ENCODE measurements at places on chromosomes 2 and 18.

DNA sequence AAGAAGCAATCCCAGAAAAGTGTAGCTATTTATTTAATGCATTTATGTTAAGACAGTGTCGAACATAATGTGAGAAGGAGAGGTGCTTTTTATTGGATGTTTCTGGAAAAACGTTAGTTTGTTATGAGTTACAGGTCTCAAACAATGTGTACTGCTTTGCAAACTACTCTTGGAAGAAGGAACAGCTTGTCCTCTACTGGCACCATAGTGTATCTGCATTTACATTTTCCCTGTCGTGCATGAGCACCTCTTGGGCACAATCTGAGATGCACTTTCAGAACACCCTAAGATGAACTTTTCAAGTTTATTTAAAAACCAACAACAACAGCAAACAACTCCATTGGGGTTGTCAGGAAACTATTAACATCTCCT is 22.8 kb downstream of the CCNYL1 start:
- DNase-seq, result no peak

DNA sequence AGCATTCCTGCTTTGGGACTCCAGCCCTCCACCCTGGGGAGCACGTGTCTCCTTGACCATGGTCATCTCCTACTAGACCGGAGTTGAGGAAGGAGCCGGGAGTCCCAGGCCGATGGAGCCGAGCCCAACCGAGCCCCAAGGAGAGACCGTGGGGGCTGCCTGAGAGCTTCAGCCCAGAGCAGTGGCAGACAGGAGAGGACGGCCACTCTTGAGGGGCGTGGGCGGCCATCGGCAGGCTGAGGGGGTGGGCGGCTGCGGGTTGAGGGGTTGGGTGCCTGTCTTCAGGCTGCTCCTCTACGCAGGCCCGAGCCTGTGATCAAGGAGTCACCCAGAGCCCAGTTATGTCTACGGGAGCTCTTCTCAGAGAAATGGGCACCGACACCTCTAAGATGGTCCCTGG is 158.7 kb downstream of the PXDN start:
- DNase-seq, result no peak

DNA sequence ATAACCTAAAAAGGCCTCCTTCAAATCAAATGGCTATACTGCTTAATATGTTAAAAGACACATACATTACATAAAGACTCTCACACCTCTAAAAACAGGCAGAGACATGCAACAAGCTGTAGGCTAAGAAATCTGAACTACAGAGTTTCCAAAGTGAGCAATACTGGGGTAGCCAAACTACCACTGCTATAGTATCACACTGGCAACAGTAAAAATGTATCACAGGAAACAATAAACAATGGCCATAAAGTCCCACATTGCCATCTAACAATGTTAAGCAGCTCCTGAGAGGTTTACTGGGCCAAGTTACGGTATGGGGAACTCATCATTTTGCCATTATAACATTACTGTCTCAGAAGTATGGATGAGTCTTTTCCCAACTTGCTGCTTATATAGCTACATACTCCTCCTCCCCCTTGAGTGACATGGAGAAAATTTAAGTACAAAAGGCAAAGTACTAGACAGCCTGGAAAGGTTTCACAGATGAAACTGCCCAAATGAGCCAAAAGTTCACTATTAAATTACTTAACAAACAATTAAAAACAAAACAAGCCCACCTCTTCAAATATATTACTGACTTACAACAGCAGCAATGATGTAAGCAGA is 50.3 kb downstream of the SS18 start:
- DNase-seq, result no peak

DNA sequence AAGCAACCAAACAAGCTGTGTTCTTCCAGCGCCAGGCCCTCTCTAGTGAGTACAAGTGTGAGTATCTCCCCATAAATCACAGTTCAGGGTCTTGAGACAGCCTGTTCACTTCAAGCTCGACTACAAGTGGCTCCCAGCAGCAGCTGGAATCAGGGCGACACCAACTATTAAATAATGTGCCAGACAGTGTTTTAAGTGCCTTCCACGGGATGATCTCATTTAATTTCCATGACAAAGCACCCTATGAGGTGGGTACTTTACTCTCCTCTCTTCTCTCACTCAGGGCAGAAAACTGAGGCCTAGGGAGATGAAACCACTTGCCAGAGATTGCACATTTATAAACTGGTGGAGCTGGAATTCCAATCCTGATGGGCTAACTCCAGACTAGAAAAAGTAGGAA is 2.6 kb upstream of the FAM136A start:
- no peak for DNase-seq

DNA sequence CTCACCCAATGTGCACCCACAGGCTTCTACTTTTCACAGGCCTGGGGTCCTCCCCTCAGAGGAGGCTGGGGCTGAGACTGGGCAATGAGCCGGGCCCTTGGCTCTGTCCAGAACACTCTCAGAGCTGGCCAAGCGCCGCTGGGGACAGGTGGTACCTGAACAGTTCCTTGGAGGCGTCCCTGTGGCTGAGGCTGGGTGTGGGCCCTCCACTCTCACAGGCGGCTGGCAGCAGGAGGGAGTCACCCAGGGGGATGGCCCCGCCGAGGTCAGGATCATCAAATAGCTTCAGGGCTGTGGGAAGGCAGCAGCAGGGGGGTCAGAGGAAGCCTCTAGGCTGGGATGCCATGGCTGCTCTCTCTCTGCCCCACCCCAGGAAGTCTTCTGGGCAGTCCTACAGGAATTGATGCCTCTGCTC is 27.1 kb downstream of the HS1BP3 start:
- DNase-seq, result no peak

DNA sequence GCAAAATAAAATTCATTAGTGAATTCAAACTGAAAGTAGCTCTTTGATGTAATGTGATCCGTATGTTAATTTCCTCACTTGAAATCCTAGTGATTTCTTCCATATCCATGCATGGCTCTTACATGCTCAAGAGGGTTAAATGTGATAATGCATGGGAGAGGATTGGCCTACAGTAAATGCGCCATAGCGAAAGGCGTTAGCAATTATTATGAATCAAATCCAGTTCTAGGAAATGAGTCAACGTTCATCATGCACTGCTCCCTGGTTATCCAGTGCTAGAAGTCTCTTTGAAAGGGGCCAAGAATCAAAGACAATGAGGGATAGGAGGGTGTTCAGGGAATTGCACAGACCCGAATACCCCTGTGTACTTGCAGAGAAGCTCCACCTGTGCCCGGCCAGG is 101.4 kb upstream of the RASGRP3 start:
- DNase-seq, result no peak
